Stimulated activated CD8-positive, alpha-beta memory T cell treated with anti-CD3 and anti-CD28 coated beads, Interleukin-7, amount 100 ng/mL, for 1 hour (primary cell): ENCODE measurements at places on chromosomes 4 and X.

DNA sequence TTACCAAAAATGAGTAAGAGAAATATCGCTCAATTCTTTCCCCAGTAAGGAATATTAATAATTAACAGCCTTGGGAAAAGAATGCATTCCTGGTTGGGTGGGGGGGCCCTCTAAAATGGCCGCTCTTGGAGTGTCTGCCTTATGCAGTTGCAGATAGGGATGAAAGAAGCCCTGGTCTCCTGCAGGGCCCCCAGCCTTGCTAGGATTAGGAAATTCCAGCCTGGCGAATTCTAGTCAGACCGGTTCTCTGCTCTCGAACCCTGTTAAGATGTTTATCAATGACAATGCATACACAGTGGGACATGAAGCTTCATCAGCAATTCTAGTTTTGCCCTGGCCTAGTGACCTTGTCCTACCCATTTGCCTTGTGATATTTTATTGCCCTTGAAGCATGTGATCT, 1047.7 kb upstream of the GRID2 start:
- no peak for DNase-seq

GRCh38 chrX:30278365-30278764, 30.8 kb downstream of the NR0B1 start:
- no peak for DNase-seq

DNA sequence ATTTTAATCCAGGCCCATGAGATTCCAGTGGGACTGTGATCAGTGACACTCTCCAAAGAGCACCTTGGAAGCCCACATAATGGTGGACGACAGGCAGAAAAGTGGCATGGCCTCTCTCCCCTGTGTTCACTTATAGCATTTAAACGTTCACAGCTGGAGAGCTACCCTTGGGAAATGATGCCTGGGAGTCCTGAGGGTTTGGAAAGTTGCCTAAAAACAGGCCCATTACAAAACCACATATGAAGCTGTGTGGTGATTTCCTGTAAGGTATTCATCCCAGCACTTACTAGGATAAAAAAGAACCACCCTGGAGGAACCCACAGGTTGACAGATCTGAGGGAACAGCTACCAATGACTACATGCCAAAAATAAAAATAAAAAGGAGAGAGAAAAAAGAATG, 193.2 kb downstream of the RASL11B start:
- DNase-seq: no peak

DNA sequence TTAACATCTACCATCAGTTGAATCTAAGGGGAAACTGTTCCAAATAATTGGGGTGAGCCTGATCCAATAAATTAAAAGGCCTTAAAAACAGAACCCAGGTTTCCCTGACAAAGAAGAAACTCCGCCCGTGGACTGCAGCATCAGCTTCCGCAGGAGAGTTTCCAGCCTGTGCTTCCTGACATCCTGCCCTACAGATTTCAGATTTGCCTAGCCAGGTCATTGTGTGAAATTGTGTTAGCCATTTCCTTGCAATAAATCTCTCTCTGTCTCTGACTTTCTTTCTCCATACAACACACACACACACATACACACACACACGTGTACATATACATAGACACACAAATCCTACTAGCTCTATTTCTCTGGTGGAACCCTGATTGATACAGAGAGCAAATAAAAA, 48.3 kb upstream of the LCORL start:
- no peak for DNase-seq

DNA sequence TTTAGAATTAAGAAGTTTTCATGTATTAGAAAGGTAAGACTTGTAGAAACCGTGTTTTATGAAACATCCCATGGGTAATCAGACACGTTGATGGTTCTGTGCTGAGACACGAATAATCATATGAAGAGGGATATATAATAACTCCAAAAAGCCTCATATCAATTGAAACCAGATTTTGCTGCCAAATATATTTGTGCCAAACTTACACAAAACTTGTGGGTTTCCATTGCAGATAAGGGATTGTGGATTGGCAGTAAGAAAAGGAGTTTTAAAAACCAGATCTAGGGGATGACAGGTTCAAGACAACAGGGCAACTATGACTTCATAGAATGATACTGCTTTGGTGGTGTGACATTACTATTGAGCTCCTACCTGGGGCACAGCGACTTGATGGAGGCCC, 616.1 kb downstream of the BCOR start:
- DNase-seq: no peak
